A375 (cell line): ENCODE measurements at places on chromosomes 1 and 21. TPM values are rescaled to one million over a fixed set of nuclear protein-coding genes. Genes with fewer than 3 reads are reported as not detected.

The KIF17 gene
- 0.40 and 1.1 TPM in 2 replicates for total RNA-seq

The LCE3E gene
- total RNA-seq, result not detected in 2 replicates

The NIT1 gene
- total RNA-seq, result 35.0 and 38.6 TPM in 2 replicates

The TMEM39B gene
- 6.3 and 7.4 TPM in 2 replicates for total RNA-seq

The METTL18 gene
- 6.7 and 13.2 TPM in 2 replicates for total RNA-seq

The SMIM1 gene
- not detected in 2 replicates for total RNA-seq

The NPR1 gene
- 0.24 and 0.26 TPM in 2 replicates for total RNA-seq

The TENT5C gene
- under 0.01 and 0.11 TPM in 2 replicates for total RNA-seq

The EXTL1 gene
- 12.3 and 17.5 TPM in 2 replicates for total RNA-seq

The NHLH1 gene
- total RNA-seq, result 0.11 and 0.26 TPM in 2 replicates

The CYP4B1 gene
- total RNA-seq, result not detected in 2 replicates

The PROK1 gene
- not detected in 2 replicates for total RNA-seq

The TFF2 gene
- 2.3 and 2.8 TPM in 2 replicates for total RNA-seq
